CD4-positive, alpha-beta T cell treated with Interleukin-6 for 4 hours (primary cell): ENCODE measurements at places on chromosomes 7 and 10.

GRCh38 chr7:50037086-50037485, 56.0 kb downstream of the ZPBP start:
- no peak for DNase-seq

- no peak for DNase-seq
These were observed 4.7 kb downstream of the FAS start for GRCh38 chr10:88995156-88995876.

GRCh38 chr7:43905209-43905946, 1.0 kb downstream of the URGCP start:
- DNase-seq = no peak

DNA sequence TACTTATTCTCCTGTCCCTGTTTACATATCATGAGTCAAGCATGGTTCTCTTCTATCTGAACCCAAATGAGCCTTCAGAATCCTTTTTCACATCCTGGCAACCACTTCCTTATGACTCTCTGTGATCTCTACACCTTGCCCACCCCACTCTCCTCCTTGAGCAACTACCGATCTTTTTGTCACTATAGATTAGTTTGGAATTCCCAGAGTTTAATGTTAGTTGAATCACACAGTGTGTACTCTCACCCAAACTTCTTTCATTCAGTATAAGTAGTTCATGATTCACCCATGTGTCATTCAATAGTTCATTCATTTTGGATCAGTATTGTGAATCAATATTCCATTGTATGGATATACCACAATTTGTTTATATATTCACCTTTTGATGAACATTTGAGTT, 55.3 kb downstream of the TFAM start:
- no peak for DNase-seq

- no peak for DNase-seq
These were observed 79.7 kb upstream of the MACROH2A2 start for GRCh38 chr10:69972981-69973397.

DNA sequence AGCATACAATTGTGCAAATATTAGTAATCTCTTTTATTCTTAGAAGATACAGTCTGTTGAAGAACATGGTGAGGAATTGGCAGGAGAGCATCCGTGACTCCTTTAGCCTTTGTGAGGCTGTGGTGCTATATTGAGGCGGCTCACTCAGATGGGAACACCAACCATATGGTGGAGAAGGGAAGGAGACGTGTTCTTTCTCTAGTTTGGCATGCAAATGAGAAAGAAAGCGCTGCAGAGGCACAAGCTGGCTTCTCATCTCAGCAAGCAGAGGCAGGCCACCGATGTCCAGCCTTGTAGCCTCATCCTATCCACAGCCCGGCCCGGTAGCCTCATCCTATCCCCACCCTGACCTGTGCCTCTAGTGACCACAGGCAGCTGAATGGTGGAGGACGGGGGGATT, 288.3 kb downstream of the CAMK1D start:
- no peak for DNase-seq

GRCh38 chr10:125102246-125102645, 58.1 kb downstream of the CTBP2 start:
- no peak for DNase-seq

DNA sequence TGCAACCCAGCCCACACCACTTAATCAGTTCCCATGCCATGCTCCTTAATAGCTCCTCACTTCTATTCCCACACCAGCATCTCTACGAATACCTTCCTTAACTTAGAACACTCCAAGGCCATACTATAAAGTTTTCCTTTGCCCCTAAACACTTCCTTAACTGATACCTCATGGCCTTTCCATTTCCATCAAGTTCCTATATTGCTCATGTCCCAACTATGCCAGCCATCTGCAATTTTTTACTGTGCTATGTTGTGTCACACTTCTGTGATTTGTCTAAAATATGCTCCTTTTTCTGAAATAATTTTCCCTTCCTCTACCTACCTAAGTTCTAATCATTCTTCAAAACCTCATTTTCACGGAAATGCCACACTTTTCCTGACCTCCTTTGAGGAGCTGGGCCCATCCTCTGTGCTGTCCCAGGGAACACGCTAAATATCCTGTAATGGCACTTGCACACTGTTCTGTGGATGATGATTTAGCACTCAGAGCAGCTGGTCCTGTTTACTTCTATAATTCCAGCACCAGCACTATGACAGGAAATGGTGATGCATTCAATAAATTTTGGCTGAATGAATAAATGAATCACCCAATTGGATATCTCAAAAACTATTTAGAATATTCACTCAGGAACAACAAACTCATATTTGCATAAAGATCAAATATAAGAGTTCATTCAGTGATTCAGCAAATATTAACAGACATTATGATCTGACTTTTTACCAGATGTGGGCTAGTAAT, 266.5 kb upstream of the HGF start:
- no peak for DNase-seq

GRCh38 chr7:92614660-92615174, 24.5 kb upstream of the FAM133B start:
- no peak for DNase-seq
